Stimulated activated CD4-positive, alpha-beta T cell treated with anti-CD3 and anti-CD28 coated beads, Interleukin-4, amount 100 ng/mL, for 24 hours (primary cell): ENCODE measurements at places on chromosomes 5 and 9.
A peak's percentile ranks its signal among the peaks of the same experiment; 100 is the strongest.

- DNase-seq, result no peak
Observed at GRCh38 chr9:98637381-98637780, 71.4 kb downstream of the GABBR2 start.

- no peak for DNase-seq
Observed at GRCh38 chr9:61671276-61671973, 481.6 kb downstream of the SPATA31A7 start.

DNA sequence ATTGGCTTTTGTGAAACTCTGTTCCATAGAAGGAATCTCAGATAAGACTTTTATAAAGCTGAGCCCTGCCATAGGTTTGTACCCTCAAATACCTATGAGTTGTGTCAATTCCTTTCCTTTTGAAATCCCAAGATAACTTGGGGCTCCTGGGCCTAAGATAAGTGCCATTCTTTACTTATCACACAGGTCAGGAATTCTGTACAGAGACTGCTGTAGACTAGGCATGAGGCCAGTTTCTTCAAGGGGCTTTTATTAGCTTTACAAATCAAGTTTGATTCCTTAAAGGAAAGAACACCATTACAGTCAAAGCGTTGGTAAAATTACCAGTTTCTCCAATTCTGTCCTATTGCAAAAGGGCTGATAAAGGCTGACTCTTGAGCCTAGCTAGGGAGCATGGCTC is 39.2 kb downstream of the SHC3 start:
- DNase-seq, result no peak

DNA sequence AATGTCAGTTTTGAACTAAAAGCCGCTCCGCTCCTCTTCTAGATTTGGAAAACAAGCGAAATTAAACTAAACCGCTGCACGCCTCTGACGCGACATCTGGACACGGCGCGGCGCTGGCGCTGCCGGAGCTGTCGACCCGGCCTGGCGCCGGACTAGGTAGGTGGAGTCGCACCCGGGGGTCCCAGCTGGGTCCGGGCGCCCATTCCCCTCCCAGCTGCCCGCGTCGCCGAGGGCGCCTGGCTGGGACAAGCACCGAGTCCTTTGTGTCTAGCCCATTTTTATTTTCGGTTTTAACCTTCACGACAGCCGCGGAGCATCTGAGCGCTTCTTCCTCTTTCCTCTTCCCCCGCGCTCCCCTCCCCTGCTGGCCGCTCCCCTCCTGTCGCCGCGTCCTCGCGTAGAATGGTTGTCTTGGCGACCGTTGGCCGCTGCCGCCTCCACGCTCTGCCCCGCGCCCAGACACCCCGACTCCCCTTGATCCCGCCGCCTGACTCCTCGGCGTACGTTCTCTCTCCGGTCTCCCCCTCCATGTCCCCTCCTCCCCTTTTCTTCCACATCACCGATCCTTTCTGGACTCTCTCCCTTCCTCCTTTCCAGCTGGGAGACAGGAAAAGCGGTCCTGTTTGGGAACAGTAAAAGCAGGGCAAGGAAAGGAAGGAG is 545 bp downstream of the CDKN2B-AS1 start:
- peak; percentile 65 for DNase-seq

DNA sequence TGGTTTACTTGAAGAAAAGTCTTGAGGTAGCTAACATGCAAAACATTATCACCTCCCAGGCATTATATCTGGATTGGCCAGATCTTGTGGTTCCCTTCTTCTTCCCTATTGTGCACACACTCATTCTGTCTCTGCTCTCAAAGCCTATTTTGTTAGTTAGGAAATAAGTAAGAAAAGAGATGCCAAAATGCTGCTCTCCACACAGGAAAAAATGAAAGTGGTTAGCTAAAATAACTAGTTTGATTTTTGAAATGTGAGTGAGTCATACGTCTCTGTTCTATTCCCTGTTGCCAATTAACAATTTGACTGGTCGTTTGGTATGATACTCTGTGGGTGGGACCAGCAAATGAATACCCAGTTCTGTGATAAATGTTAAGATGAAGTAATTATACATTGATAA is 28.1 kb downstream of the LMNB1 start:
- DNase-seq, result no peak

GRCh38 chr5:168328814-168329213 is 37.4 kb downstream of the WWC1 start:
- no peak for DNase-seq

DNA sequence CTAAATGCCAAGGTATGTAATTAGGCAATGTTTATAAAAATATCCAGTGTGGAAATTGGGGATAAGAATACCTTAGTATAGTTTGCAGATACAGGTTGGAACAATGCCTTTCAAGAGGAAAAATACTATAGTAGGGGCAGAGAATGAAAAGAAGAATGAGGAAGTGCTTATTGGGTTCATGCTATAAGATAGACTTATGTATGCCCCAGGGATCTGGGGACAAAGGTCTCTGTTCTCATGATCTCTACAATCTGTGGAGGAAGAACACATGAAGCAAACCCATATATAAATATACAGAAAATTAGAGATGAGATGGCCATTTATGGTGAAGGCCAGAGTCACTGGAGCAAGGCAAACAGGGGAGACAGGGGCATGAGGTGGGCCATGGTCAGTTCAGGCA is 106.5 kb upstream of the DAB2 start:
- DNase-seq, result no peak

DNA sequence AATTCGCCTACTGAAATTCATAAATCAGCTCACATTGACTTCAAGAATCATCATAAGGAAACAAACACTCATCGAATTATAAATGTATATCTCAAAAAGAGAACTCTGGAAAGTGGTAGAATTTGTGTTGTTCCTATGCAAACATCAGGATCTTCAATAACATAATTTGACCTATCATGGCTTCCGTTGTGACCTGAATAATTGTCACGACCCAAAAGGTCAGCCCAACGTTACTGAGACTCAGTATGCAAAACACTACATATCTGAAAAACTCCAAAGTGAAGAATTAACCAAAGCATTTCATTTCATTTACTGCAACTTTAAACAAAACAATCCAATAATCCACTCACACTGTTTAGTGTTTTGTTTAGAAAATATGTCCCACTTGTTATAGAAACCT is 1.2 kb downstream of the RAPGEF6 start:
- DNase-seq, result no peak

DNA sequence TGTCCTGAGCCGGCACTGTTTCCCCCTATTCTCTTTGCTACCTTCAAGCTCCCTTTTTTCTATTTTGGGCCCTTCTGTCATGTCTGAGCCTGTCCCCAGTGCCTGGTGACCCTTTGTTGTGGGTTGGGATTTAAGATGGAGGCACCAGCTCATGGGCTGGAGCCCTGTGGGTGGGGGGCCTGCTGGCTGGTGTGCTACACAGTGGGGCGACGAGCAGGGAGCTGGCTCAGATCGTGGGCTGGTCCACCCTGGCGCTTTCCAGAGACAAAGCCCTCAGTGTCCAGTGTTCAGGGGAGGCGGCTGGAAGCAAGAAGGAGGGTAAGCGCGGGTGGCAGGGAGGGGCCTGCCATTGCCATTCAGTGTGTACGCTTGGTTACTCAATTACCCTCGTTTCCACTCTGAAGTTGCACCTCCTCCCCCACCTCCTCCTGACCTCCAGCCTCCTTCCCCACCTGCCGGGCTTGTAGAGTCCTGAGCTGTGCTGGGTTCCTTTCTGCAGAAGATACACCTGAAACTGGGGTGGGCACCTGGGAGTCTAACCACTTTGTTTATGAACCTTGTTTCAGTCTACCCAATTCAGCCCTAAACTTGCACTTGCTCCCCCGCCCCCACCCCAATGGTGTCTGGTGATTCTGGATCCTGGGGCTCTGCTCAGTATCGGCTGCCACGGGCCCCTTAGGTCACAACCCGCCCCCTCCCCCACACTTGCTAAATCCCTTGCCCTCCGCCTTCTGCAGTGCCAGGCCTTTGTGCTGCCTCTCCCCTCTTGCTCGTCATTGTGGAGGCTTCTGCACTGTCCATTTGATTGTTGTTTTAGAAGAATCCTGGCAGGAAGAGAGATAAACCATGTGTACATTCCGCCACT is 49.9 kb downstream of the MVB12B start:
- DNase-seq, result no peak

GRCh38 chr9:129995409-129996160 is 47.4 kb downstream of the FNBP1 start:
- DNase-seq, result peak; percentile 52

DNA sequence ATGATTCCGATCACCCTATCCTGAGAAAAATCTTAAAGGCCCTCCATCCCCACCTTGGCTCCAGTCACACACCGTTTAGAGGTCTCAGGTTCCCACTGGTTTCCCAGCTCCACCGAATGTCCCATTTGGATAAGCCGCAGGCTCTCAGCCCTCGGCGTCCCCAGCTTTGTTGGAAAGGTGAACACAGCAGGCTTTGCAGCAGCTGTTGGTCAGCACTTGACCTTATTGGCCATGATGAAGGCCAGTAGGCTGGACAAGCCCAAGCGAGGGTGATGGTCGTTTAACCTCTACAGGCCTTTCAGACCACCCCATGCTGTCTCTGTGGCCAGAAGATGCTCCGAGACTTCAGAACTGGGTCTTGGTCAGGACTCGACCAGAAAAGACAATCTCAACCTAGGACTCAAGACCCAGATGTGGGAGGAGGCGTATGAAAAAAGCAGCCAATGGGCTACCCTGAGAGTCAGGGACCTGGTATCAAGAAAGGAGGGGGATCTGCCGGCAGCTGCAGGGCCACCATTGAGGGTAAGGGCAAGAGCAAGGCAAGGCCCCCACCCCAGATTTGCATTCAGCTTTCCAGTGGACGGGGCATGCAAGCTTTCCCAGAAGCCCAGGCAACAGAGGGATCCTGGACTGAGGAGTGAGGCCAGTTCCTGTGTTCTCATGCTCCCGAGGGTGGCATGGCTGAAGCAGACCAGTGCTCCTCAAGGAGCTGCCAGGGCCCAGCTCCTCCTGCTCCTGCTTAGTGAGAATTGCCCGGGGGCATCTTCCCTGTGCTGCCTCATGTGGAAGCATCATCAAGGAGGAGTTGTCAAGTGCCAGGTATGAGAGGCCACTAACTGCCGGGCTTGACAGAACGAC is 13.4 kb downstream of the UBE2QL1 start:
- no peak for DNase-seq

GRCh38 chr9:127721391-127721821 is 5.5 kb downstream of the TTC16 start:
- DNase-seq, result no peak

DNA sequence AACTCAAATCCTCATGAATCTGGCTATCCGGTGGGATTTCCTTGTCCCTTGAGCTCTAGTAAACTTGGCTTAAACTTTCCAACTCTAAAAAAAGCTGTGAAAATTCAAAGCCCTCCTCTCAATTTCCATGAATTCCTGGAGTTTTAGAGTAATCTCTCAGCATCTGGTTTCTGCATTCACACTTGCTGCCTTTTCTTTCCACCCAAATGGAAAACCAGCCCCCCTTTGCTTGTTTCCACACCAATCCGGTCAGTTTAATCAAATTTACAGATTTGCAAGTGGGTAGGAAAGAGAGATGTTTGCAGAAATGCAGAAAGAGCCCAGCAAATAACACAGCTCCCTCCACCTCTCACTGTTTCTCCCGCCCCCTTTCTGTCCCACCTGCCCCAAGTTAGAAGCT is 91.1 kb downstream of the ENC1 start:
- DNase-seq, result no peak
